ENCODE measurements at places on chromosomes 2 and 18. TPM values are rescaled to one million over a fixed set of nuclear protein-coding genes. Genes with fewer than 3 reads are reported as not detected.
A peak's percentile ranks its signal among the peaks of the same experiment; 100 is the strongest.

MZT2A gene
- polyA plus RNA-seq, result 46.8 TPM

DNA sequence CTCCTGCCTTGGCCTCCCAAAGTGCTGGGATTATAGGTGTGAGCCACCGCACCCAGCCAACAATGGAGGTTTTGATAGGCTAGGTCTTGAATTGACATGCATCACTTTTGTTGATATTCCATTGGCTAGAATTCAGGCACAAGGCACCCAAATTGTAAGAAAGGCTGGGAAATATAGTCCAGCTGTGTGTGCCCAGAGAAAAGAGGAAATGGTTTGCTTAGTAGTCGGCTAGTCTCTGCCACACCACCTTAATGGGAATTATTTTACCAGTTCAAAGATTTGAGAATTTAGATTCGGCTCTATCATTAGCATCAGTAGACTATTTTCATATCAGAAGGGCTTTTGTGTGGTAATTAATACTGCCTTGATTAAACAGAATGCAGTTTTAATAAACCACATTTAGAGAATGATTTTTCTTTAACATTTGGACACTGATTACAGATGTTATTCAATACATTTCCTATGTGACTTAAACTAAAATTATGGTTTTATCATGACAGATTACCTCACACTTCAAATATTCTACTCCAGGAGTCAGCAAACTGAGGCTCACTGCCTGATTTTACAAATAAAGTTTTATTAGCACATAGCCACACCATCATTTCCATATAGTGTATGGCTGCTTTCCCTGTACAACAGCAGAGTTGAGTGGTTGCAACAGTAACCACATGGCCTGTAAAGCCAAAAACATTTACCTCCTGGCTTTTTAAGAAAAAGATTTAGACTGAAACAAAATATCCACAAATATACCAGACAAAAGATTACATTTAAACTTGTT is 27.4 kb downstream of the DBI start:
- no peak for DNase-seq

DNA sequence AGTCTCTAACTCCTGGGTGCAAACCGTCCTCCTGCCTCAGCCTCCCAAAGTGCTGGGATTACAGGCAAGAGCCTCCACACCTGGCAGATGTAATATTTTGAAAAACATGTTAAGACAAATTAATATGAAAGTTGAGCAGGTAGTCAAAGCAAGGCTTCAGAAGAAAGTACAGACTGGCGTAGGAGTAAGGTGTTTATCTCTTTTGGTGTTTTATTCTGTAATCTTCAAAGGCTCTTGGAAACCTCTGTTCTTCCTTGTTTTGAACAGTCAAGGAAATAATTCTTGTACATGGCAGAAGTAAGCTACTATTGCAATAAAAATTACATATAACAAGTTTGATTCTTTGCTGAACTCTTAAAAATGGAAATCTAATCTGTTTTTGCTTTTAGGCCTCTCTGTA is 5.3 kb downstream of the RNF138 start:
- no peak for DNase-seq

GRCh38 chr2:220068846-220069245 is 441.4 kb downstream of the SLC4A3 start:
- DNase-seq, result no peak

DNA sequence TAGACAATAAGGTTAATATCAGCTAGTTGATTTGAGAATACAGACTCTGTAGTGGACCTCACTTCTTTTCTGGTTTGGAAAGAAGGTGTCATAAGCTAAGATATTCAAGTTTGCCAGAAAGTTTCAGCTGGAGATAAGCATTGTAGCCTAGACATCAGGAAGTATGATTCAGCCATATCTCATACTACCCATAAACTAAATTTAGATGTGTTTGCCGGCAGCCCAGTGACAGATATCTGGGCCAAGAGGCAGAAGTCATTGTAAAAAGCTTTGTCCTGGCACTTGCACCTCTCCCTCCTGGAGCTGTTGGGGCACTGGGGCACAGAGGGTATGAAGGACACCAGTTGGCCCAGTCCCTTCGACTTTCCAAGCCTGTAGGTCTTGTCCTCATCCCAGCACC is 128.0 kb downstream of the EPHA4 start:
- DNase-seq, result no peak

GRCh38 chr18:7645756-7646155 is 78.6 kb downstream of the PTPRM start:
- DNase-seq, result no peak

MRPL53 gene
- 43.9 TPM for polyA plus RNA-seq

GRCh38 chr2:240501531-240501991 is 56.2 kb downstream of the ANKMY1 start:
- no peak for DNase-seq

TXNDC2 gene
- polyA plus RNA-seq, result not detected

DNA sequence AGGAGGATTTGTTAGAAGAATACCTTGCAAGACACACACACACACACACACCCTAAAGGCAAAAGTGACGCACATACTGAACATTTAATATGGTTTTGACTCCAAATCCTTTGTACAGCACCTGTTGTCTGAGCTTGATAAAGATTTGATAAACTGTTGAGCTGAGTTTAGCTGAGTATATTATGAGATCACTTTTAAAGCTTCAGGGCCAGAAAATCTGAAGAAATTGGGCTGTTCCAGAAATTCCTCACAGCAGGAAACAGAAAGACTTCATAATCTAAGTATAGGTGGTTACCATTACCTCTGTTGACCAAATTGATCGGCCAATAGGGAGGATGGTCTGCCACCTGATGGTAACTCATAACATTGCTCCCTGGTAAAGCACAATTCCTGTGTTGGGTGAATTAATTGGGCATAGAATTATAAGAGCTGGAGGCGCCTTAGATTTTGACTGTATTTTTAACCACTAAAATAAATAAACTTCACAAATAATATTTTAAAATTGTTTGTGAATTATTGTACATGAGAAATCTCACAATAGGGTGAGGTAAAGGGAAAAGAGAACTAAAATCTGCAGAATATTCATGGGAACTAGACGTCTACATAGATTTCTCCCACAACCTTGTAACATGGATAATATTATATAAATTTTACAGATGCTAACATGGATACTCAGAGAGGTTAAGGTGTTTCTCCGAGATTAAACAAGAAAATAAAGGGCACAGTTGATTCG is 21.8 kb upstream of the RPIA start:
- peak; percentile 2 for DNase-seq

- DNase-seq, result no peak
Observed at GRCh38 chr2:174815526-174815925, 51.3 kb upstream of the CHRNA1 start.

CHRND gene
- polyA plus RNA-seq, result not detected

DNA sequence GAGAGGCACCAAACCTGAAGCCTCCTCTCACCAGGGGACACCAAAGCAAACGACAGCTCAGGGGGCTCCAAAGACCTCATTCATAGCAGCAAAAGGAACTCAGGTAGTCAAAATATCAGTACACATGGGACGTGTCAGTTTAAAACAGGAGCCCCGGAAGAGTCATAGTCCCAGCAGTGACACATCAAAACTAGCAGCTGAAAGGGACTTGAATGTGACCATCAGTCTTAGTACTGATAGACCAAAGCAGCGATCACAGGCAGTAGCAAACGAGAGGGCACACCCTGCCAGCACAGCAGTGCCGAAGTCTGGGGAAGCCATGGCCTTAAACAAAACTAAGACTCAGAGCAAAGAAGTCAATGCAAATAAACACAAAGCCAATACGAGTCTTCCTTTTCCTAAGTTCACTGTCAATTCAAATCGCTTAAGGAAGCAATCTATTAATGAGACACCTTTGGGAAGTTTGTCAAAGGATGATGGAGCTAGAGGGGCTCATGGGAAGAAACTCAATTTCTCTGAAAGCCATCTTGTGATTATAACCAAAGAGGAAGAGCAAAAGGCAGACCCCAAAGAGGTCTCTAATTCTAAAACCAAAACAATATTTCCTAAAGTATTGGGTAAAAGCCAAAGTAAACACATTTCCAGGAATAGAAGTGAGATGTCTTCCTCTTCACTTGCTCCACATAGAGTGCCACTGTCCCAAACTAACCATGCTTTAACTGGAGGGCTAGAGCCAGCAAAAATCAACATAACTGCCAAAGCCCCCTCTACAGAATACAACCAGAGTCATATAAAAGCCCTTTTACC is 1.2 kb downstream of the GALNT5 start:
- DNase-seq, result no peak

DNA sequence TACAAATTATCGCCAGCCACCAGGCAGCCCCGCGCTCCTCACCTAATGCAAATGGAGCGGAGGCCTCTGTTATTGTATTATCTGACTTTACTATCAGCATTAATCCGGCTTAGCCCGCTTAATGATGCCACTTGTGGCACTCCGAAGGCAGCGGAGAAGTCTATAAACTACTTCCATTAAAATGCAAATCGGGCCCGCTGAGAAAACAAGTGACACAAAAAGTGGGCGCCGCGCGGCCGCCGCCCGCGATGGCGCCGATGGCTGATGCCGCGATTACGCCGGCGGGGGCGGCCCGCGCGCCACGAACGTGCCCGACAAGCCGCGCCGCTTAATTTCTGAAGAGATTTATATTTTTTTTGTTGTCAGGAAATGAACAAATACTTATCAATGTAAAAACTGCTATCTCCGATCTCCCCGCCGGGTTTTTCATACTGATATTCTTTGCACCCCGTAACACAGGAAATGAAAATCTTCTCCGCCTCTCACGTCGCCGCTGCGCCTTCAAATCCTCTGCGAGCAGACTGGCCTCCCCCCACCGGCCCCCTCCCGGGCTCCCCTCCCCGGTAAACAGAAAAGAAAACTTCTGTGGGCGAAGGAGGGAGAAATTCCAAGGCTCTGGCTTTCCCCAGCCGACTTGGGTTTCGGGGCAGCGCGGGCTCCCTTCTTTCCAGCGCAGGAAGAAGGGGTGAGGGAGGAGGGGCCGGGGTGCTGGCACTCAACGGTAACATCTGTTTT is 221.8 kb downstream of the INSIG2 start:
- peak; percentile 61 for DNase-seq

GRCh38 chr2:168849610-168850009 is 40.6 kb downstream of the SPC25 start:
- DNase-seq, result peak; percentile 21

DNA sequence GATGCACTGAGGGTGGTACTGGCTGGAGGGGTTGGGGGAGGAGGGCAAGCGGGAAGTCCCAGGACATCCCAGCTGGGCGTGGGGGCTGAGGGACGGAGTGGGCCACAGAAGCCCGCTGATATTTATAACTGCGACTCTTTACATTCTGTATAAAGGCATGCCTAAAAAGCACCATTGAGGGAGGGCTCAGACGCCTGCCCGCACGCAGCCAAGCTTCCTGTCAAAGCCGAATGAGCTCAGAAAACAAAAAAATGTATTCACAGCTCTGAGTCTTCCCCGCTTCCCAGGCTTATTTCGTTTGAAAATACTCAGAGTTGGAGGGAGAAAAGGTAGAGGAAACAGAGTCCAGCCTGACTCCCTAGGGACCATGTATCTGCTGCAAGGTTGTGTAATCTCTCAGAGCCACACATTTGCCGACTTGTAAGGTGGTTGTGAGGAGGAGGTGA is 170.1 kb upstream of the HAAO start:
- DNase-seq, result no peak

GRCh38 chr2:14297340-14297739 is 335.2 kb upstream of the LRATD1 start:
- DNase-seq, result no peak

All from right lung (tissue), 10 donors.